ENCODE measurements at places on chromosomes 6 and 20.

- no peak for DNase-seq
These were observed 49.7 kb upstream of the IPCEF1 start for GRCh38 chr6:154406301-154406700.

DNA sequence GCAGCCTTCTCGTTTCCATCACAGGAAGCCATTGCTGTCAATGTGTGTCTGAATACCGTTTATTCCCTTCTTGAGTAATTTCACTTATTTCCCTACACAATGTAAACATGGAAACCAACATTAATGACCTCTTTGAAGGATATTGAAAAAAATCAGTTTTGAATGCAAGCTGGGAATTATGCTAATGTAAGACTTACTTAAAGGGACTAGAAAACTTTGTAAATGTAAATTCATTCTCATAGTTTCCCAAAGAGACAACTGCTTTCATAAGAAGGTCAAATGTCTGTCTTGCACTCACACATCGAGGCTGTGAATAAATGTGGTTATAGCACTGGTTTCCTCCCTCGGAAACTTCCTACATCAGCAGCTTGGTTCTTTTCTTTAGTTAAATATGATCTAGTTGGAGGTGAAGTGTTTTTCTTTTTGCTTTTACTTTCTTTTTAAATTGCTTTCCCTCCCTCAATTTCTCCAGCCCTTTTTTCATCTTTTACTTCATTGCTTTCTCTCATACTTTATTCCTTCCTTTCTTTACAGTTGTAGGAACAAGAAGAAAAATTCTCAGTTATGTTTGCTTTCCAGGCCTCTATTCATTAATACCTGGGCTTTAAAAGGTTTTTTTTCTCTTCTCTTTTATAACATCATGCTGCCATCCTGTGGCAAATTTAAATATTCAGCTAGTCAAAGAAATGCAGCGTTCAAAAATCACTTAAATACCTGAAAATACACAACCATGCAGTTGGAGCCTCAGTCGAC is 108.3 kb downstream of the TNFAIP3 start:
- DNase-seq, result no peak

DNA sequence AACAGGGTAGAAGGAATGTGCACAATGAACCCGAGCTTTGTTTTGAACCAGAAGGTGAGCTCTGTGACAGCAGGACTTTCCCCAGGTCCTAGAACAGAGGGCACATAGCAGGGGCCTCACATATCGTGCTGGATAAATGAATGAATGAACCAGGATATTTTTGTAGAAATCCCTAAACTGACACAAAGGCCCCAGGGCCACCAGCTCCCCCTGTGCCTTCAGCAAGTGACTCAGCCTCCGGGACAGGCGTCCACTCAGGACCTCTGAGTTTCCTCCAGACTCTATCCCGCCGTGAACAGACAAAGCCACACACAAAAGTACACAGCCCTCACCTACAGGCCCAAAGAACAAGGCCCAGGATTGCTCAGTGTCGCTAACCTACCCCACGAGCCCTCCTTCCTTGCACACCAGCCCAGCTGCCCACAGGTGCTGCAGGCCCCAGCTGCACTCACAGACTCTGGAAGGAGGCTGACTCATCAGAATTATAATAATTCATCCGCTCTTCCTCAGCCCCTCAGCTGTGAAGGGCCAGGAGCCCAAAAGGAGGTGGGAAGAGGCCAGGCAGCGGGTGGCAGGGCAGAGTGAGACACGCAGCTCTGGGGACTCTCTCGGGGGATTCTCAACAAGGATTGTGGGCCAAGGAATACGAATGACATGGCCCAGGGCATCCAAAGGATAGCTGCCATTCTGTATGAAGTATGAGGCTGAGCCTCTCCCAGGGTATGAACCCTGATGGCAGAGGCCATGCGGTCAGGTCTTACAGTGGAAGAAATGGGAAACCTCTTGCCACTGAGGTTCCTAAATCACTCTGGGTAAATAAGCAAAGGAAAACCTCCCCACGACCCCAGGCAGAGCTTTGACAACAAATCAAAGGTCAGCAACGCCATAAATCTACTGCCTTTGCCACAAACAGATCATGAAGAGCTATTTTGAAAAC is 40.9 kb downstream of the SUMO4 start:
- no peak for DNase-seq

GRCh38 chr6:114989279-114989964 is 646.6 kb upstream of the HS3ST5 start:
- no peak for DNase-seq

DNA sequence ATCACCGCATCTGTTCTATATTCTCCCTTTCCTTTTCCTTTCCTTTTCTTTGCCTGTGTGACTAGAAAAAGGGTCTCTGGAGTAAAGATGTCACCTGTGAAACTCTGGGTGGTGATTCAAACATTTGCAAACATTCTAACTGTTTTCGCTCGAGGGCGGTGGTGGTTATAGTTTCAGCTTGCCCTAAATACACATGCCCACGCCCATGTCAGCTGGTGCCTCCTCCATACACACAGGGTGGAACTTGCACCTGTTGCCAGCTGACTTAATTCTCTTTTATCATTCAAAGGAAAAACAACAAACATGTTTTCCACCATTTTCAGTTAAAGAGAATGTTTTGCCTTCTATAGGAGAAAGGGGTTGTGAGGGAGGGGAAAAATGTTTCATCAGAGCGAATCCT is 381.9 kb upstream of the ARID1B start:
- DNase-seq, result no peak

- DNase-seq, result no peak
These were observed 79.9 kb downstream of the GCLC start for GRCh38 chr6:53464927-53465460.

- no peak for DNase-seq
These were observed 203.3 kb upstream of the LAMP5 start for GRCh38 chr20:9311132-9311531.

DNA sequence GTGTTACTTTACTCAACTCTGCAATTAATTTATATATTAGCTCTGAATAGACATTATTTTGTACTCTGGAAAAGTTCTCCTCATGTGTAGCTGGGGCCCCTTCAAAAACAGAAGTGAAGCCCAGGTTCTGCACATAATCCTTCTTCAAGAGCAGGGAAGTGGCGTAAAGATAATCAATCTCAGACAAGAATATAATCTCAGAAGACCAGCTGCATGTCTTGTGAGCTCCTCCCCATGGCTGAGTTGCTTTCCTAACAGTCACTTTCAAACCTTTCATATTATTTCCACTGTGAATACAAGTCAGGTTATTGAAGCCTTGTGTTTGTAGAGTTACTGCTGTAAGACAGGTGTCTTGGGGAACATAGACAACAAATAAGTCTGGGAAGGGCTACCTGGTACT is 691.9 kb downstream of the RFPL4B start:
- DNase-seq, result no peak

DNA sequence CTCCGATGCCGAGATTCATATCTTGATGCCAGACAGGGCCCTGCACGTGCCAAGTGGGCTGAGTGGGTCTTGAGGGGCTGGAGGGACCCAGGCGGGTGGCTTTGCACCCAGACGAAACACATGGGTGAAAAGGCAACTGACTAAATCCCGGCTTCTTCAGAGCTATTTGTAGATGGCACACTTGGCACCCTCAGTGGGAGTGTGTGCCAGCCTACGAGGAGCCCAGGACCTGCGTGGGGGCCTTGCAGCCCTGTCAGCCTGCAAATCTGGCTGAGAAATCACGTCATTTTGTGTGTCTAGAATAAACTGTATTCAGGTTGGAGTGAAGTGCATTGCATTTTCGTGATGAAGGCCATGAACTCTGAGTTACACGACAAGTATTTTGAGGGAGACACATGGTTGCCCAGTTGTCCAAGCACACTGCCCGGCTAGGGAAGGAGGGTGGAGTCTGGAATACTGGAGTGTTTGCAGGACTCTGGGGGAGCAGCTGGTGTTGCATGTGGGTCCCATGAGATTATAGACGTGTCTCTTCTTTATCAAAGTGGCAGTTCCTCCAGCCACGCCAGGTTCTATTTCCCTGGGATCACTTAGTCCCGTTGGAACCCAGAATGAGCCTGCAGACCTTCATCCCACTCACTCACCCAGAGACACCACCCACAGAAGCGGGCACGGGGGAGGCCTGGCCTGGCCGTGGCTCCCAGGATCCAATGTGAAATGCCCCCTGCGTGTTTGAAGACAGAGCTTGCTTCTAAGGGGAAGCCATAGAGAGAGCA is 60.2 kb downstream of the DLL1 start:
- DNase-seq, result no peak

GRCh38 chr6:110173506-110174132 is 5.9 kb downstream of the WASF1 start:
- no peak for DNase-seq

- DNase-seq, result no peak
These were observed 4.2 kb upstream of the POU3F2 start for GRCh38 chr6:98830146-98830545.

GRCh38 chr6:108558372-108559096 is 2.2 kb upstream of the FOXO3 start:
- DNase-seq, result peak; percentile 99

- DNase-seq, result no peak
These were observed 916.0 kb upstream of the EYS start for GRCh38 chr6:66623050-66623449.

DNA sequence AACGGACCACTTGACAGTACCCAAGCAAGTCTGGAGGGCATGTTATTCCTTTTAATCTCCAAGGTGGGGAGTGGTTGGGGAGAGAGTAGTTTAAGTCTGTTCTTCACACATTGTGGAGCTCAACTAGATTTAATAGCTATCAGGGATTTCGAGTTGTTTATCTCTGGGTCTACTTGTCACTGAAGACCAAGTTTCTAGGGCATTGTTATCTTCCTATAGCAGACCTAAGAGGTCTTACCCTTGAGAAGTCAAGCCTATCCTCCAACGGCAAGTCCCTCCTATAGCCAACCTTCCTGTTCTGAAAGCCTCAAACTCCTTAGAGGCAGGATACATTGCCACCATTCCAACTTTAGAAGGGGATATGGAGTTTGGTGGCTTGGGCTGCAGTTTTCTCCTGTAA is 164.5 kb upstream of the MOCS1 start:
- DNase-seq, result no peak

- no peak for DNase-seq
These were observed 103.2 kb upstream of the RIPOR2 start for GRCh38 chr6:25038999-25039398.

GRCh38 chr6:6709106-6709505 is 120.6 kb downstream of the LY86 start:
- DNase-seq, result no peak

GRCh38 chr6:31686483-31686882 is 5.6 kb upstream of the LY6G5C start:
- no peak for DNase-seq

DNA sequence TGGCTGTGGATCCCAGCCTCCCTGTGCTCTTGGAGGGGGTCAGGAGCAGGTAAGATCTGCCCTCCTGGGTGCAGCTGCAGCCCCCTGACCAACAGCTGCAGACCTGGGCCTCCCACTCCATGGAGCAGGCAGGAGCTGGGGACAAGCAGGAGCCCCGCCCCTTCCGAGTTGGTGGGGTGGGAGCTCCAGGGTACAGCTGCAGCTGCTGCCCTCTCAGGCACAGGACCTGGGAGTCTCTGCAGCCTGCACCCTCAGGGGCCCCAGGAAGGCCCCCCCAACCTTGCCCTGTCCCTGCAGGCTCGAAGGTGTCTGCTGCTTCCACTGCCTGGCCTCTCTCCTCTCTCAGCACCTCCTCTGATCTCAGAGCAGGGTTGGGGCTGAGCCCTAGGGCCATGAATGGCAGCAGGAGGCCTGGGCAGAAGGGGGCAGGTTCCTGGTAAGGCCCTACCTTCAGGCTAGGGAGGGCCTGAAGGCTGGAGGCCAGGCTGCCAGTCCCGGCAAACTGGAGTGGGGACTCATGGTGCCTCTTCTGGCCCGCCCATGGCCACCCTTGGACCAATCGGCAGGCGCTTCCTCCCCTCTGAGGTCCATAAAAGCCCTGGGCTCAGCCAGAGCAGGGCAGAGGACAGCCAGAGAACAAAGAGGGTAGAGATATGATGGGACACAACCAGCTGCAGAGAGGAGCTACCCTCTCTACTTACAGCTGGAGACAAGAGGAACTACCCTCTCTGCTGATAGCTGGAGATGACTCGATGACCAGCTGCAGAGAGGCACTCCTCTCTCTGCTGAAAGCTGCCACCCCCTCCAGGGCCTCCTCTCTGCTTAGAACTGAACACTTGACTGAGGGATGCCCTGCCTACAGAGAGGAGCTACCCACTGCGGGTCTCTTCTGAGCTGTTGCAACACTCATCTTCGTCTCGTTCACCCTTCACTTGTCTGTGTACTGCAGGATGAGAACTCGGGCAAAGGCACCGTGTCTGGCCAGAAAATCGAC is 7.8 kb upstream of the PACSIN1 start:
- no peak for DNase-seq

- no peak for DNase-seq
These were observed 10.6 kb downstream of the REM1 start for GRCh38 chr20:31485450-31486339.

DNA sequence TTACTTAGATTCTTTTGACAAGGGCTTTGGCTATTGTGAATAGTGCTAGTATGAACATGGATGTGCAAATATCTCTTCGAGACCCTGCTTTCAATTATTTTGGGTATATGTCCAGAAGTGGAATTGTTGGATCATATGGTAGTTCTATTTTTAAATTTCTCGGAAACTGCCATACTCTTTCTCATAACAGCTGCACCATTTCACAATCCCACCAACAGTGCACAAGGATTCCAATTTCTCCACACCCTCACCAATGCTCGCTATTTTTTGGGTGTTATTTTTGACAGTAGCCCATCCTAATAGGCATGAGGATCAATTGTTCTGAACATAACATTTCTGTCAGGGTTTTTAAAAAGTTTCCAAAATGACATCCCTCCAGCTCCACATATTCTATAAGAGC is 69.2 kb upstream of the ESR1 start:
- DNase-seq, result no peak

- peak; percentile 33 for DNase-seq
These were observed 10.6 kb upstream of the FAM8A1 start for GRCh38 chr6:17589406-17590096.

GRCh38 chr6:1729133-1729749 is 119.5 kb downstream of the FOXC1 start:
- no peak for DNase-seq

GRCh38 chr6:56521976-56522375 is 120.7 kb downstream of the DST start:
- no peak for DNase-seq

DNA sequence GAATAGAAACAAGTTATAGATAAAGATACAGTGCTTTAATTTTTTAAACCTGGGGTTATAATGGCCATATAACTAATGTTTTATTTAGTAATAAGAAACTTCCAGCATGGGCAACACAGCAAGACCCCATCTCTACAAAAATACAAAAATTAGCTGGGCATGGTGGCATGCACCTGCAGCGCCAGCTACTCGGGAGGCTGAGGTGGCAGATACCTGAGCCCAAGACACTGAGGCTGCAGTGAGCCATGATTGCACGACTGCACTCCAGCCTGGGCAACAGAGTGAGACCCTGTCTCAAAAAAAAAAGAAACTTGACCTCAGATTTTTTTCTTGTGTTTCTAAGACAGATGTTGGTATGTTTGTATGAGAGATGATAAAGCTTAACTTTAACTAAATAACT is 22.9 kb downstream of the EEF1A1 start:
- DNase-seq, result no peak

GRCh38 chr6:156449128-156449527 is 328.1 kb upstream of the ARID1B start:
- DNase-seq, result no peak
